Right renal pelvis (tissue), 4 donors: ENCODE measurements at places on chromosomes 12 and 14.

GRCh38 chr12:4120316-4120917 is 153.1 kb upstream of the CCND2 start:
- DNase-seq, result no peak

DNA sequence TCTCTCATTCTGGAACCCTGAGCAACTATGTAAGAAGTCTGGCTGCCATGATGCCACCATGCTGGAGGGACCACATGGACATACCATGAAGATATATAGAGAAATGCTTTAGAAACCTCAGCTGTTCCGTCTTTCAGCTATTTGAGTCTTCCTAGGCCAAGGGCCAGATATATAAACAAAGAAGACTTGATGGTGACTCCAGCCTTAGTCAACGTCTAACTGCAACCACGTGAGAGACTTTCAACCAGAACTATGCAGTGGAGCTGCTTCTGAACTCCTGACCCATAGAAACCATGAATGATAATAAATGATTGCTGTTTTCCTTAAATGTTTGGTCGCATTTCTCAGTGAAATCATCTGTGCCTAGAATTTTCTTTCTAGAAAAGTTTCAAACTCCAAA is 20.0 kb upstream of the KITLG start:
- no peak for DNase-seq

- DNase-seq, result peak; percentile 8
These were observed 54.9 kb downstream of the EID3 start for GRCh38 chr12:104358353-104359003.

DNA sequence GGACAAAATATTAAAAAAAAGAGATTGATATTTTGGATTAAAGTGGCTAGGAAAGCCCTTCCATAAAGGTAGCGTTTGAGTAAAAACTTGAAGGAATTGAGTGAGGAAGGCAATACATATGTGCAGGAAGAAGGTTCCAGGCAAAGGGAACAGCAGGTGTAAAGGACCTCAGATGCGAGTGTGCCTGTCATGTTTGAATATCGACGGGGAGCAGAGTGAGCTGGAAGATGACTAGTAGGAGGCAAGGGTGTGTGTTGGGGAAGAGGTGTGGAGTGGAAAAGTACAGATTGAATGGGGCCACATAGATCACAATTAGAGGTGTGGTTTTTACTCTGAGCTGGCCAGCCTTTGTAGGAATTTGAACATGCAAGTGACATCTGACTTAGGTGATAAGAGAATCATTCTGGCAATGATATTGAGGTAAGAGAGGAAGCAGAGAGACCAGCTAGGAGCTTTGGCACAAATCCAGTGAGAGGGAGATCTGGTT is 15.0 kb upstream of the FBXO33 start:
- no peak for DNase-seq

GRCh38 chr12:12819221-12819620 is 6.1 kb downstream of the DDX47 start:
- no peak for DNase-seq

DNA sequence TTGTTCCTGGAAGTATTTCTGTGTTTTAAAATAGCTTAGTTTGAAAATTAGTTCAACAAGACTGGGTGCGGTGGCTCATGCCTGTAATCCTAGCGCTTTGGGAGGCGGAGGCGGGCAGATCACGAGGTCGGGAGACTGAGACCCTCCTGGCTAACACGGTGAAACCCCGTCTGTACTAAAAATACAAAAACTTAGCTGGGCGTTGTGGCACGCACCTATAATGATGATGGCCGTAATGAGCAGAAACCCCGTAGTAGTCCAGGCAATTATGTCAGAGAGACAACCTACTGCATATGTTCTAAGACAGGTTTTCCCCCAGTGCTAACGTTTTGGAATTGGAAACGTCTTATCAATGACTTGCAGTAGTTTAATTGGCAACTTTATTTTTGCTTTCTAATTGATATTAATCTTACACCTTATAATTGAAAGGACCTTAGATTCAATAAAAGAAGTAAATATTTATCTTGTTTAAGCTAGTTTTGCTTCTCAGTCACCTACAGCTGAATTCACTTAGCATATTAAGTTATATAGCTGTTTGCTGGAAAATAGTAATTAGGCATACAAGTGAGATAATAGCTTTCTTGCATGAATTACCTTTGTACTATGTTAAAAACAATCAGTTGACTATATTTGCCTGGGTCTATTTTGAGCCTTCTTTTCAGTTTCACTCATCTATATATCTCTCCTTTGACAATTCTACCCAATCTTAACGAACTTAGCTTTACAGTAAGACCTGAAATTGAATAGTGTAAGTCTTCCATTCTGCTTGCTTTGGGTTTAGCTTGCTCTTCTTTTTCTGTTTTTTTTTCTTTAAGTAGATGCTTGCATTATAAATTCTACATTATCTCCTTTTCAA is 15.6 kb downstream of the CLECL1 start:
- no peak for DNase-seq

GRCh38 chr12:109147954-109148353 is 31.6 kb downstream of the ACACB start:
- no peak for DNase-seq

DNA sequence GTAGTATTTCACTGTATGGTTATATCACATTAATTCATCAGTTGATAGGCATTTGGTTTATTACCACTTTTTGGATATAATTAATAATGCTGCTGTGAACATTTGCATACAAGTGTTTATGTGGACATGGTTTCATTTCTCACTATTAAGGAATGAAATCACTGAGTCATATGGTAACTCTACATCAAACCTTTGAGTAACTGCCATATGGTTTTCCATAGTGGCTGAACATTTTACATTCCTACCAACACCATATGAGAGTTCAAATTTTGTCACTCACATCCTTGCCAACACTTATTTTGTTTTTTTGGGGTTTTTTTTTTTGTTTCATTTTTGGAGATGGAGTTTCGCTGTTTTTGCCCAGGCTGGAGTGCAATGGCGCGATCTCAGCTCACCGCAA is 30.2 kb upstream of the EAPP start:
- DNase-seq, result no peak

DNA sequence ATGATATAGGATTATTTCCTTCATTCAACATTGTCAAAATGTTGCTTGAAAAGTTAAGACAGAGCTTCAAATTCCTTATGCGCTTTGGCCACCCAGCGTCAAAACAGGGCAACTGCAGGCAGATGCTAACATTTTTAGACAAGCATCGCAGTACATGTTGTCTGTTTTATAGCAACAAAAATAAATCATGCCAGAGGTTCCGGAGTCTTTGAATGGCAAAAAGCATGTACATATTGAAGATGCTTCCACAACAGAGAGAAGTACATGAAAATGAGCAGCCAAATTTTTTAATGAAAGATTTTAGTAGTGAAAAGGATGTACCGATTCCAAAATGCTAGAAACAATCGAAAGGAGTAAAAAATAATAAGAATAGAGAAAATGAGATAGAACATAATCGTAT is 49.8 kb upstream of the USP15 start:
- no peak for DNase-seq

GRCh38 chr12:119178544-119179334 is at the start of gene HSPB8:
TSS of gene HSPB8 (plus strand) at chr12:119178931. CDS start at chr12:119179313, 382 bp downstream.
- peak; percentile 63 for DNase-seq

DNA sequence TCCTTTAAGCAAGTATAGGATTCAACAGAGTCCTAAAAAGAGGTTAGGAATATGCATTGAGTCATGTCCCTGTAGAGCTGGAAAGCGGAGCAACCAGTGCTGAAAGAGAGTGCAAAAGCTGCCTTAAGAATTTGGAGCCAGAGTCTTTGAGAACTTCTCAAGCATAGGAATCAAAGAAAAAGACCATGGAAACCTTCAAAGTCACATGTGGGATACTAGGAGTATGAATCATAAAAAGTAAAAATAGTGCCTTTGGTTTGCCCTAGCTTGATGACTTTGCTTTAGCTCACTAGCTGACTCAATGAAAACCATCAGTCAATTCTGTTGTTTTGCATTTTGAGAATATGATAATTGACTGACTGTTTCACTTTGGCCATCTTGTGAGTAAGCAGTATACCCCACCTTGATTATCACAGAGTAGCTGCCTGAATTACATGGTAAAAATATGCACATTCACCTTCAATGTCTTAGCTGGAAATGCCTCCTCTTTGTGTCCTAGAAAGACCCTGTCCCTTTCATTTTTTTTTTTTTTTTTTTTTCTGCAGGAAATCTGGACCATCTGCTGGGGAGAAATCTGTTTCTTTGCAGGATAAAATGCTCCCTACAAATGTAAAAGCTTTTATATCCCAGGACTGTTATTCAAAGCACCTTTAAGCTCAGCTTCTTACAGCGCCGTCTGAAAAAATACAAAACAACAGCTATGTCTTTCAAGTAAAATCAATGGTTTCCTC is 248.6 kb upstream of the KRR1 start:
- DNase-seq, result no peak

DNA sequence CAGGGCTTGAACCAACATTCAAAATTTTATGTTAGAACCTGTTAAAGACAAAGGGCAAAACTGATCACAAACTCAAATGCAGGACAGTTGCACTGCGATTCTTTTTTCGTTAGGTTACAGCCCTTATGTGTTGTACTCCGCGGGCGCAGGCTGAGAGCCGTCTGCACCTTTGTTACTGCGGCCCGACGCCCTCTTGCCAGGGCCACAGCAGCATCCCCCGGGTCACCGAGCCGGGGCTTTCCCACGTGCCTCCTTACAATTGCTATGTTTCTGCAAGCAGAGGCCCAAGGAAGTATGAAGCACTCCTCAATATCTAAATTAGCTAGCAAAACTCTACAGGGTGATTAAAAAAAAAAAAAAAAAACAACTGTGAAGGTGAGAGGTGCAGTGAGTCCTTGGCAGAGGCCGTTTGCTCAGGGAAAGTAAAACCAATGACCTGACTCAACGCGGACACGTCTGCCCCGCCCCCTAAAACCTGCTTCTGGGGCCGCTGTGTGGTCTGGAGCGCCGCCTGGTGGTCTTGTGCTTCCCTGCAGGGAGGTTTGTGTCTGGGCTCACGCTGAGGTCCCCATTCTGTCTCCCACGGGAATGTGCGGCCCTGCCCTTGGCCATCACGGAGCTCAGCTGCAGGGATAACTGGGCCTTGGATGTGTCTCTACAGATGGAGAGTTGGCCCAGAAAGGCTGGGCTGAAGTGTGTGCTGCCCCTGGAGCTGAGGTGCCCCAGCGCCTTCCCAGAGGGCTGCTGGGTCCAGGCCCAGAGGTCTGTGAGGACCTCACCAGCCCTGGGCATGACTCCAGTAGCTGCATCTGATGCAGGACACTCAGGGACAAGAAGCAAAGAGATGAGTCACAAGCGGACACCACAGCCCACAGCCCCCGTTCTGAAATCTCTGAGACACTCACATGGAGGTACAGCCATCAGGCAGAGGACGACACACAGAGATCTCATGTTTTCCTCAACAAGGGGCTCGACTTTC is 418.5 kb downstream of the TMEM121 start:
- no peak for DNase-seq

DNA sequence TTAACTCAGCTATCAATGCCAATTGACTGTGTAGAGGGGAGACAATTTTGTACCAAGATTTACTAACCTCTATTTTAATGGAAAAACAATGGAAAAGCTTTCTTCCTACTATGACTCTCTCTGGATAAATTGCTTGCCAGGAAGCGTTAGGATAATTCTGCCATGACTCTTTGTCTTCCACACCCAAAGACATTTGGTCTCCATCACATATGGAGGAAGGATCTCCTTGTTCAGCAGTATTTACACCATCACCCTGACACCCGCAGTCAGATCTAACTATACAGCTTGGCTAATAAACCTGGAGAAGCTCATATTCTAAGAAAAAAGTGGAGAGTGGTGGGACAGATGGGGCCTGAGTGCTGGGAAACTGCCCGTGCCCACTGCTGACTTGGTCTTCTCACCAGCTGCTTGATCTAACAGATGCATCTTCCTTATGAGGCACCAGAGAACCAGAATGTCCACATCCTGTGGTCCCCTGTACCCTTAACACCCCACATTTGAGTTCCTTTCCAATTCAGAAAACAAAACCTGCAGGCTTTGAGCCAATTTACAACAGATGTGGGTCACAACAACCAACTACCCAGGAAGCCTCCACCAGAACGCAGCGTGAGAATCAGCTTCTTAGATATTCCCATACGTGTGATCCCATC is 154.0 kb downstream of the DAD1 start:
- DNase-seq, result no peak

- DNase-seq, result no peak
These were observed 10.7 kb upstream of the TXNRD1 start for GRCh38 chr12:104204690-104205480.

DNA sequence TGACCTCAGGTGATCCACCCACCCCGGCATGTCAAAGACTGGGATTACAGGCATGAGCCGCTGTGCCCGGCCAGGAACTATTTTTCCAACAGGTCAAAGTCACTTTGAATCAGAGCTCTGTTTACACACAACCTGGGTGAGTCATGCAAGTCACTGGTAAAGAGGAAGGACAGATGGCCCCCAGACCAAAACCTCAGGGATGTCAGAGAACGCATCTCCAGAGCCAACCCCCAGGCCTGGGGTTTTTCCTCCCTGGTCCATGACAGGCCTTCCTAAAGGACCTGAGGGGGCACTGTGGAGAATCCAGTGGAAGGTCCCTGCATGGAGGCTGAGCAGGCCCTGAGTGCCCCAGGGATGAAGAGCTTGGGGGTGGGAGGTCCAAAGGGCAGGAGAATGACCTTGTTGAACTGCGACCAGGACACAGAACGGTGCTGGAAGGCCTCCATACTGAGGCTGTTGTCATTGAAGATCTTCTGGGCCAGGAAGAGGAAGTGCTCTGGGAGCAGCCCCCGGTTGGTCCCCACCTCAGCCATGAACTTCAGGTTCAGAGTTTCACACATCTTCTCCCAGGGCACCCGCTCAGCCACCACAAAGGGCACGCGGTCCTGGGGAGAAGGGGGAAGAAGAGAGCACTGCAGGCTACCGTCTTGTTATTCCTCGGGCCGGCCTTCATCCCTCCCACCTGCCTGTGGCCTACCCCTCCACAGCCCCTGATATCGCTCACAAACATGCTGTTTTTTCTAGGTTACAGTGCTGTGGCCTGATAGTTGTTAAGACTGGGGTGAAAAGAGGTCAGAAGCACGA is 9.1 kb downstream of the STAT6 start:
- DNase-seq, result no peak

GRCh38 chr14:100780246-100780645 is 45.7 kb upstream of the MEG3 start:
- DNase-seq, result no peak

DNA sequence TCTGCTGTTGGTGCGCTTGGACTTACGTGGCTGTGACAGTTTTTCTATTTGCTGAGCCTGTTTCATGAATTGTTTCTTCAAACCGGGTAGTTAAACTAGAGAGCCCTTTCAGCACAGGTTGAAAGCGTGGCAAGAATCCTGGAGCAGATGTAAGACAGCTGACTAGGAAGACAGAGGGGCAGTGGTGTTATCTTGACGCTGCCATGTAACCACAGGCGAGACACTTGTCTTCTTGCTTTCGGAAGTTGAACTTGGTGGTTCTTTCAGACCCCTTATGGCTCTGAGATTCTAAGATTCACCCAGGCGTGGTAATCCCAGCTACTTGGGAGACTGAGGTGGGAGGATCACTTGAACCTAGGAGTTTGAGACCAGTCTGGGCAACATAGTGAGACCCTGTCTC is 4.3 kb downstream of the EMP1 start:
- DNase-seq, result no peak

GRCh38 chr12:71955970-71956369 is 17.3 kb downstream of the TPH2 start:
- no peak for DNase-seq
